Heart right ventricle (tissue), 16 donors: ENCODE measurements at places on chromosomes 16 and 17. TPM values are rescaled to one million over a fixed set of nuclear protein-coding genes. Genes with fewer than 3 reads are reported as not detected.

DNA sequence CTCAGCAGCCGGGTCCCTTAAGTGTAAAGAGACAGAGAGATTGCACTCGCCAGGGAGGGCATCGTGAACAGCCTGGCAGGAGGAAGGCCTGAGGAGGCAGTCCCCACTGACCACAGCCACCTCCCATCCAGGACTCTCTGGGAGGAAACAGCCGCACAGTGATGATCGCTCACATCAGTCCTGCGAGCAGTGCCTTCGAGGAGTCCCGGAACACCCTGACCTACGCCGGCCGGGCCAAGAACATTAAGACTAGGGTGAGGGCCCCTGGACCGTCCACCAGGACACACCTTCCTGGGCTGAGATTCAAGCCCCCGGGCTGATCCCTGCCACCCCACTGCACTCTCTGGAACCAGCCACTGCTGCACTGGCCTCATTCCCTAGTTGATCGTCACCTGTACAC, 14.0 kb downstream of the BTBD17 start:
- DNase-seq, result no peak

GRCh38 chr17:78038748-78039288, 80.3 kb downstream of the TNRC6C start:
- DNase-seq, result no peak

DNA sequence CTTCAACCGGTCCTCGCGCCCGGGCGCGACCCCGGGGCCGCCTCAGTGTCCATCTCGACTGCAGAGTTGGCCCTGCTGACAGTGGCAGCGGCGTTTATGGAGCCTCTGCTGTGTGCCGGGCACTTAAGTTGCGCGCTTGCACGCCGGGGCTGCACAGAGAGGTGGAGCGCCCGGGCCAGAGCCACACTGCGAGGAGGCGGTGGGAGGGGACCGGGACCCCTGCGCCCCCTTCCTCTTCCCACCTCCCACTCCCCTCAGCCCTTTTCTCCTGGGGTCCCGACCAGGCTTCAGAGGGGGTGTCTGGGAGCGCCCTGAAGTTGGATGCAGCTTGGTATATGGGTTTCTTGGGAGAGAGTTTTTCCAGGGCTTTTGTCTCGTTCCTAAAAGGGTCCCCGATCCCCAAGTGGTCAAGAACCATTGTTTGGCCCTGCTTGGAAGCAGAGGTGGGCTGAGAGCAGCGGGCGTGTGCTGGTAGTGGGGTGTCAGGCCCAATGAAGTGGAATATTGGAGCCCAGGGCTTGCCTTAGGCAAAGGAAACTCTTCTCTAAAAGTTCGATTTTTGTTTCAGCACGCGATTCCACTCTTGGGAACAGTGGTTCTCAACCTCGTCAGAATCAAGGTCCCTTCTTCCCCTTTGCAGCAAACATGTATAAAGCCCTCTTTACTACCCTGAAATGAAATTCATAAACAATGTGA, 605 bp downstream of the MRTFB start:
- DNase-seq, result no peak

DNA sequence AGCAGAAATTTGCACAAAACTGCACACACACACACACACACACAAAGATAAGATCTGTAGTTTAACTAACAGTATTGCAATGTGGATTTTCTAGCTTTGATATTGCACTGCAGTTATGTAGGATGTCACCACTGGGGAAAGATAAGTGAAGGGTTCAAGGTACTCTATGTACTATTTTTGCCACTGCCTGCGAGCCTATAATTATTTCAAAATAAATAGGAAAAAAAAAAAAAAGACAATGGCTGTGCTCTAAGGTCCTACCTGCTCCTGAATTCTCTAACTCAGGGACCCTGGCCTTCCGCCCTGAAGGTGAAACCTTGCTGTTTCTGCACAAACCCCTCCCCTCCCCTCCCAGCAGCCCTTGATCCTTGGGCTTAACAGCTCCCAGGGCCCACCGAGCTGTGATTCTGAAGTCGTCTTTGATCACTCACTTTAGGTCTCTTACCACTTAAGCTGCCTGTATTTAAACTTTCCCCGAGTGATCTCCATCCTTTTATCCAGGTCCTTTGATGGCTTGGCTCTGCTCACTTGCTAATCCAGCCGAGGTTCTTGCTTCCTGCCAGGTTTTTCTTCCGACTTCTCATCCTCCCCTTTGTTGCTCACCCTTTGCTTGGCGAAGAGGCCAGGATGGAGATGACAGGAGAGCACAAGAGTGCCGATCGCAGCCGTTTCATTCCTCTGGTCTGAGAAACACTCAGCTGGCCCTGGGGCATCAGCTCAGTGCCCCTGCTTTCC, 37.7 kb downstream of the TMEM114 start:
- no peak for DNase-seq

- no peak for DNase-seq
Measured at GRCh38 chr16:67387479-67388079, 5.7 kb downstream of the TPPP3 start.

GRCh38 chr16:57313509-57313908, 29.0 kb upstream of the PLLP start:
- DNase-seq, result no peak

DNA sequence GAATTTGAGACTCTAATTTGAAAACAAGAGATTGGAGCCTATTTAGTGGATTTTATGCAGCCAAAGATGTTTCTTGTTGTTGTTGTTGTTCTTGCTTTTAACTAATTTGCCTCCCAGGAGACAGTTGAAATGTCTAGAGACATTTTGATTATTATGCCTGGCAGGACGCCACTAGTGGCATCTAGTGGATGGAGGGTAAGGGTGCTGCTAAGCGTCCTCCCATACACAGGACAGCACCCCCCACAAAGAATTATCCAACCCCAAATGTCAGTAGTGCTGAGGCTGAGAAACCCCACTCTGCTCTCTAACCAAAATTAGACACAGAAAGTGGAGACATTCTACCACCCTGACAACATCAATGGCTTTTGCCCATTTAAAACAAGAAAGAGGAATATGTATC, 15.4 kb upstream of the HSBP1 start:
- DNase-seq, result no peak

DNA sequence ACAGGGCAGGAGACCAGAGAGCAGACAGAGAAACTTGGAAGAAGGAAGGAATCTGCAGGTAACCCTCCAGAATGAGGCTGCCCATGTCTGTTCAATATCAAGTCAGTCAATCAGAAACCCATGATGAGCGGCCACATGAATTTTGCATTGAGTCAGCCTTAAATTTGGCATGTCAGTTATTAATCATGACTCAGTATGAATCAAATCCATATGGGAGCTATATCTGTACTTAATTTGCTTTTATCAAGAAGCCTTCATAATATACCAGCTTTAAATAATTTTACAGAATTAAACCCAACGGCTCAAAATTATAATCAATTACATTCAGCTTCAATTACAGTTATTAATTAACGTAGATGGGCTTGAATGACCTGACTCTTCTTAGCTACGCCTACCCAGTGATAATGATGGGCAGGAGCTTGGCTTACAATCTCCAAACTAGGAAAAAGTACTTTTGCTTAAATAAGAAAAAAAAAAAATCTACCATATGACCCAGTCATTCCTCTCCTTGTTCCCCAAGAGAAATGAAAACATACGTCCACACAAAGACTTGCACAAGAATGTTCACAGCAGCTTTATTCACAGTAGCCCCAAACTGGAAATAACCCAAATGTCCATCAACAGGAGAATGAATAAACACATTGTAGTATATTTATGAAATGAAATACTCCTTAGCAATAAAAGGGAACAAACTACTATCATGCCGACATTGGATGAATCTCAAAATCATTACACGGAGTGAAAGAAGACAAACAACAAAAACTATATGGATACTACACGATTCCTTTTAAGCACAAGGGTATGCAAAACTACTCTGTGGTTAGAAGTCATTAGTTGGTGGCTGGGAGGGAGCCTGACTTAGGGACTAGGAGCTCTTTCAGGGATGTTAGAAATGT, 48.6 kb downstream of the SLC39A11 start:
- no peak for DNase-seq

GRCh38 chr17:30964876-30965275, 6.0 kb upstream of the RNF135 start:
- DNase-seq, result no peak

DNA sequence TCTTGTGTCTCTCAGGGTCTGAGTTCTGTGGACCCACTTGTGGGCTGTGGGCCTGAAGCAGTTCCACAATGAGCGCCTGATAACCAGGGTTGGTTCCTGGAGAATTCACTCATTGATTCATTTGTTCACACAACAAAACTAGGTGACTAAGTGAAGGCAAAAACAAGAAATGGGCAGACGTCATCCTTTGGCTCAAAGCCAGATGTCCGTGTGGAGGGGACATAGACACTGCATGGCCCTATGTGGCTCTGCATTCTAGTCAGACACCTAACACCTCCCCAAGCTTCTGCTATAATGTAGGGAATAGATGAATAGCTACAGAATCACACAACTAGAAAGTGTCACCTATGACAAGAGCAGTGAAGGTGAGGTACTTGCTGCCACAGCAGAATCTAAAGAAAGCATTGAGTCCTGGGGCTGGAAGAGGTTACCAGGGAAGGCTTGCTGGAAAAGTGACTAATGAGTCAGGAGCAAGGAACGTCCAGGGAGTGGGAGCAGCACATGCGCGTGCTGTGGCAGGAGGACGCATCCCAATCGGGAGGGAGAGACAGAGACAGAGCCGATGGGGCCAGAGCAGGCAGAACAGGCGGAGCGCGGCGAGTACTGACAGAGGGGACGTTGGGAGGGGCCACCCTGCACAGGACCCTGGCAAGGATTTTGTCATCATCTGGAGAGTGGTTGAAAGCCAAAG, 58.9 kb downstream of the CES1 start:
- no peak for DNase-seq

DNA sequence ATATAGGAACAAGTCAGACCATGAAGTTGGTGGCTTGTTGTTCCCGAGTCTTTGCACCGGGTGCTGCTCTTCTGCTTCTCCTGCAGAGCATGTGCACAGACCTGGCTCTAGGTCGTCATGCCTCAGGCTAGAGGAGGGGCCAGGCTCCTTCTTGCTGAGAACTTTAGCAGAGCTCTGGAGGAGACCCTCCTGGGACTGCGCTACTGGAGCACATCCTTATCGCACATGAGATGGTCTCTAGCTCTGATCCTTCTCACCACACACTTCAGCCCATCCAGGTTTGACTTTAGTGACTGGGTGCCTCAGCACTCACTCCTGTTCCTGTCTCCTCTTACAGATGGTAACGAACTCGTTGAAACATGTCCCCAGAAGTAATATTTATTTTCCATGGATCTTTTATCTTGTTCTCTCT, 14.9 kb downstream of the FOXK2 start:
- no peak for DNase-seq

- no peak for DNase-seq
Measured at GRCh38 chr16:87098976-87099720, 218.0 kb downstream of the C16orf95 start.

- no peak for DNase-seq
Measured at GRCh38 chr16:50578137-50578536, 29.9 kb downstream of the NKD1 start.

GRCh38 chr16:31265329-31266245, 5.8 kb downstream of the ITGAM start:
- no peak for DNase-seq

- no peak for DNase-seq
Measured at GRCh38 chr17:51044976-51045375, 75.7 kb downstream of the SPAG9 start.

DNA sequence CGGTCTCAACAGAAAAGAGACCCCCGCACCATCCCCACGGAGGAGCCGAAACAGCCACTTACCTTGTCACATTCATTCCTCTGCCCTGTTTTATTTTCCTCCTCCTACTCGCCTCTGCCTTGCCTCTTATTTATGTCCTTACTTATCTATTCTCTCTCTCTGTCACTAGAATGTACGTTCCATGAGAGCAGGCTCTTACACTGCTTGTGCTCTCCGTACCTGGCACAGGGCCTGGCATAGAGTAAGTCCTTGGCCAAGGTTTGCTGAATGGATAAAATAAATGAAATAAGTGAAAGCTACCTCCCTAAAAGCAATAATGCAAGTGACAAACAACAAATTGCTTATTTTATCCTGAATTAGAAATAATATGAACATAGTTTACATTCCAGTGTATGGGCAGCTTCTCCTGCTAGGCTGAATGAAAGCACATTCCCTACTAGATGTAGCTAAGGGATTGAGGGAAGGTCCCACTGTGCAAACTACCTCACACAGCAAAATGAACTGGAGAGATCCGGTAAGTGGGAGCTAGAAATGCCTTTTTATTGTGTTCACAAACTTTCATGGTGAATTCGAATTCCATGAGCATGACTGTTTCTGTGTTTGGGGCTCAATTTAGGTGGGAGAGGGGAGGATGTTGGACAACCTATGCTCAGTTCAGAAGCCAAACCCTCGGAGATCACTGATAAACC, 173.1 kb downstream of the PARN start:
- DNase-seq, result no peak

- no peak for DNase-seq
Measured at GRCh38 chr17:31371511-31372097, 19.9 kb upstream of the RAB11FIP4 start.

- no peak for DNase-seq
Measured at GRCh38 chr17:35011671-35012216, 31.4 kb downstream of the LIG3 start.

DNA sequence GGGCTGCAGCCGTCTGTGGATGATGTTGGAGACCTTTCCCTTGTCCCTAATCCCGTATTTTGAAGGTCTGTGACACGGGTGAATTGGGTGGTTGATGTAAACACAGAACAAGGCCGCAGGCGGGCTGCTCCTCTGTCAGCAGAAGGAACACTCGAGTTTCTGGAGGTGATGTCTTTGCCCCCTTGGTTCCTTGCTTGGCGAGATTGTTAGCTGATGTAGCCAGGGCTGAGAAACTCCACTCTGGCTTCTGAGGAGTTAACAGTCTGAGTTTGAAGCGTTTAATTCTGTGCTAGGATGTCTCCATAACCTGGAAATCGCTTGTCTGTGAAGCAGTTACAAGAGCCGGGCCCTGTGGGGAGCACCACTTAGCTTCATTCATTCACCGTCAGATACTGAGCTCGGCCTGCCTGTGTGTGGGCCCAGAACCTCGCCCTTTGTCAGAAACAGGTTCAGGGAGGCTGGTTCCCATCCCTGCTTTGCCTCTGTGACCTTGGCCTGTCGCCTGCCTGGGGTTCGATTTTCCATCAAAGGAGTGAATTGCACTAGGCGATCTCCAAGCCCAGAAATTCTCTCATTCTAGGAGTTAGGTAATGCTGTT, 1.3 kb downstream of the MAPK8IP3 start:
- no peak for DNase-seq

- DNase-seq, result no peak
Measured at GRCh38 chr17:78122931-78123249, 5.7 kb downstream of the TMC6 start.

- DNase-seq, result no peak
Measured at GRCh38 chr16:74874123-74874522, 99.5 kb upstream of the FA2H start.

Gene CASKIN1
- 3.4 TPM for polyA plus RNA-seq

Gene UNC13D
- 12.6 TPM for polyA plus RNA-seq

Gene SLC43A2
- 1.6 TPM for polyA plus RNA-seq

Gene SOX15
- 0.78 TPM for polyA plus RNA-seq

Gene SLC22A31
- polyA plus RNA-seq, result 0.20 TPM

Gene LRRC46
- 0.19 TPM for polyA plus RNA-seq

Gene OR2C1
- polyA plus RNA-seq, result not detected

Gene MARF1
- polyA plus RNA-seq, result 14.9 TPM

Gene PTX4
- not detected for polyA plus RNA-seq

Gene ASIC2
- not detected for polyA plus RNA-seq

Gene CYBC1
- polyA plus RNA-seq, result 32.5 TPM

Gene OTOP3
- polyA plus RNA-seq, result not detected

Gene CHST4
- not detected for polyA plus RNA-seq

Gene SECTM1
- polyA plus RNA-seq, result 2.7 TPM

Gene NPLOC4
- 40.3 TPM for polyA plus RNA-seq

Gene TNFAIP1
- polyA plus RNA-seq, result 33.8 TPM

Gene CMTM2
- not detected for polyA plus RNA-seq

Gene ARL17A
- 1.8 TPM for polyA plus RNA-seq
